ENCODE measurements at places on chromosomes 13 and 19.

DNA sequence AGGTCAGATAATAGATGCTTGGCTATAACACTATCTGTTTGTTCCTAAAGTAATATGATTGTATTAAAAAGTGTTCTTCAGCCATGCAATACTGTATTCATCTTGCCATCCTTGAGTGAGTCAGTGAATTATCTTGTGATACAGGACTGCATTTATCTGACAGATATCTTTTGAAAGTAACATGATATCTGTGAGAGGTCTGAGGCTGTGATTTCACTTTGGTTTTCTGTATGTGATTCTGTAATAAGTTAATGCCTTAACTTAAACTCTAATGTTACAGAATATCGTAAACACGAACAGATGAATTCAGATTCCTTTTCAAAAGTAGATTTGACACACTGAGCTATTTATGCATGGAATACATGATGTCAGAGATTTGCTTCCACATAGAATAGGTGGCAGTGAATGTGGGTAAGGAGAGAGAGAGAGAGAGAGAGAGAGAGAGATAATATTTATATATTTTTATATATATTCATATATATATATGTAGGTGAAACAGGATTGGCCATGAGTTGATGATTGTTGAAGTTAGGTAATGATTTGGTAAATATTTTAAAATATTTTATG lies 97.9 kb upstream of the RNF113B start:
- DNase-seq: no peak

DNA sequence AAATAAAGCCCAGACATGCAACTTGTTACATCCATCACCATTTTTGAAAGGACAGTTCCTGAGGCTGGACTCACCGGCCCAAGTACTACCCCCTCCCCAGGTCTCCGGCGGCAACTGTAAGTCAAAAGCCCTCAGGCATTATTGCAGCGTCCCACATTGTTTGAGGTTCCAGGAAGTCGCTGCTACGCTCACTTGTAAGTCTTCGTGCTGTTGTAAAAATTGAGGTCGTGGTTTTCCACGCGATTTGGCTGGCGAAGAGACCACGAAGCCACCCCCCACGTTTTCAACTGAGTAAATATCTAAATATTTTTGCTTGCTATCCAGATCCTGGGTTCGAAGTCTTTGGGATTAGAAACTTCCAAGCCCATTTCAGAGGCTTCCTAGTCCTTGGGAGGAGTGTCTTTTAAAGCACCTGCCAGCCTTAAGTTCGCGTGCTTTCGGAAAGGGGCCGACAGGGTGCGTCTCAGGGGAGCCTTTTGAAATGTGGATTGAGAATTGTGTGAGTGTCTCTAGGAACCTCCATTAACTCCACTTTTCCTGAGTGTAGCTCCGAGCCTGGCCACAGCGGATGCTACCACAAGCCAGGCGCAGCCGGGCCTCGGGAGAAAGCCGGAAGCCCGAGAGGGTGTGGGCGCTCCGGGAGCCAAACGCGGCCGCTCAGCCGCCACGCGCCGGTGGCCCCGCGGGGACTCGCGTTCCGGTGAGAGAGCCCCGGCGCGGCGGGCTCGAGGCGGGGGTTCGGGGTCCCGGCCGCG lies 434 bp upstream of the FNDC3A start:
- peak; percentile 53 for DNase-seq

GRCh38 chr19:44585371-44586133 lies 27.8 kb upstream of the IGSF23 start:
- no peak for DNase-seq

DNA sequence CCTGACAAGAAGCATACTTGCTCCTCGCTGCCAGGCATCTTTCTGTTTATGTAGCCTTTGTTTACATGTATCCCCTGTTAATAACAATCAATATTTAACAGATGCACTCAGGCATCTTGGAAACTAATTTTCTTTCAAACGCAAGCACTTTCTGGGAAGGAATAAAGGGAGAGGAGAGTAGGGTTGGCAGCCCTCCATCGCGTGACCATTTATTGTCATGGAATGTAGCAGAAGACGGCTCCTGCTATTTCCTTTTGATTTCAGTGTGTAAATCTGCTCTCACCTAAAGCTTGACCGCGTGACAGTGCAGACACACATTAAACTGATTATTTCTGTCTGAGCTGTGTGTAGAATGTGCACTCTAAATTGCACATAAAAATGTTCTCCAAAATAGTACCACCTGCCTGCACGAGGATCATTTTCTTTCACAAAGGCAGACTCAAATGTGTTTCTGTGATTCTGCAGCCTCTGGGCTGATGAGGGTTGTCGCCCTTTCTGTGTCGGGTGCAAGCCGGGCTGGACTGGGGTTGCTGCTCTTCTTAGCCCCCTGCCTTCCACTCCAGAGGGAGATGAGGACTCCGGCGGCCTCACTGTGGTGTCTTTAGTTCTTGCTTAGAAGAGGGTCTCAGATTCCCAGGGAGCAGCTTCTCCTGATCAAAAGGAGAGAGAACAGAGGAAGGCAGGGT lies 223.5 kb upstream of the MAB21L1 start:
- DNase-seq: no peak

DNA sequence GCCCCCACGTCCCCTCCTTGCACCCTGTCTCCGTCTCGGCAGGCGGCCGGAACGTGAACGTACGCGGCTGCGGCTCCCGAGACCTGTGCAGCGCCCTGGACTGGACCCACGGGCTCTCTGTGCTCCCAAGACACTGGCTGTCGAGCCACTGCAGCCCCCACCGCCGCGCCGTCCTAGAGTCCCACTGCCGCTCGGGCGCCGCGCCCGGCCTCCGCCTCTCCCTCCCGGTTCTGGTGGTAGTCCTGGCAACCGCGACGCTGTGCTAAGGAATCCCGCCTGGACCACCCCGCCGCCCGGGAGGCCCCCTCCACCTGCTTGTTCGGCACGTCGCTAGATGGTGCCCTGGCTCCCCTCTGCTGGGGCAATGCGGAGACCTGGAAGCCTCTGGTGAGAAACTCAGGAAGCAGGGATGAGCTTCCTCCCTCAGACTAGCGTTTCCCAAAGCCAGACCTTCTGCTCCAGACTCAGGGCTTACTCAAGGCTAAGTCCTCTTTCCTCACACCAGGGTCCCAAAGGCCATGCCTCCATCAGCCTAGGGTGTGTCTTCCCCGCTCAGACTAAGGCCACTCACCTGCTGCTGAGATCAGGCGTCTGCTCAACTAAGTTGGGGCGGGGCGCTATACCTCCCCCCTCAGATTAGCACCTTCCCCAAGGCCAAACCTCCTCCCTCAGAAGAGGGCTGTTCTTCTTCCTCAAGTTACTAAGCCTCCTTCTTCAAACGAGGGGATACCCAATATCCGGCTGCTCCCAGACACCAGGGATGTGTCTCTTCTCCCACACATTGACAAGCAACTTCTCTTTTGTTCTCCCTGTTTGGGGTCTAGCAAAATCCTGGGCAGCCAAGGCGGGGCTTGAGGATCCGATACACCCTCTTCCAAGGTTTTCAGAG lies 16.1 kb upstream of the IRGC start:
- no peak for DNase-seq

- DNase-seq: no peak
These were observed at the start of gene ERICH6B for GRCh38 chr13:45615501-45616101. ERICH6B (minus strand) TSS chr13:45615739; CDS start chr13:45597005, 18,734 bp downstream.

DNA sequence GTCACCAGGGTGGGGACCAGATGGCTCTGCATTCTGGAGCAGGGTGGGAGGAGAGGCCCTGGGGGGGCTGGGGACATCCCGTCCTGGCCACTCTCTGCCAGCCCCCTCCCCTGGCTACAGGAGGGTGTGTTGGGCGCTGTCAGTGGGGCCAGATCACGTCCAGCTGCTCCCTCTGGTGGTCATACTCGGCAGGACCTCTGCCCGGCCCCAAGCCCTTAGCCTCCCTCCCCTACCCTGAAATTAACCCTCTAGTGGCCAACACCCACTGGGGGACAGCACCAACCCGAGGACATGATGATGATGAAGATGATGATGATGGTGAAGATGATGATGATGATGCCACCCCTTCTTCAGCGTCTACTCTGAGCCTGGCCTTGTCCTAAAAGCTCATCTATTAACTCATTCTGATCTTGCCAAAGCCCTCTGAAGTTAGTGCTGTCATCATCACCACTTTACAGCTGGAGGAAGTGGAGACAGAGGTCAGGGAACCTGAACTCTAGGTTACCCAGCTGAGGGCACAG lies 590 bp upstream of the LGI4 start:
- DNase-seq: no peak

DNA sequence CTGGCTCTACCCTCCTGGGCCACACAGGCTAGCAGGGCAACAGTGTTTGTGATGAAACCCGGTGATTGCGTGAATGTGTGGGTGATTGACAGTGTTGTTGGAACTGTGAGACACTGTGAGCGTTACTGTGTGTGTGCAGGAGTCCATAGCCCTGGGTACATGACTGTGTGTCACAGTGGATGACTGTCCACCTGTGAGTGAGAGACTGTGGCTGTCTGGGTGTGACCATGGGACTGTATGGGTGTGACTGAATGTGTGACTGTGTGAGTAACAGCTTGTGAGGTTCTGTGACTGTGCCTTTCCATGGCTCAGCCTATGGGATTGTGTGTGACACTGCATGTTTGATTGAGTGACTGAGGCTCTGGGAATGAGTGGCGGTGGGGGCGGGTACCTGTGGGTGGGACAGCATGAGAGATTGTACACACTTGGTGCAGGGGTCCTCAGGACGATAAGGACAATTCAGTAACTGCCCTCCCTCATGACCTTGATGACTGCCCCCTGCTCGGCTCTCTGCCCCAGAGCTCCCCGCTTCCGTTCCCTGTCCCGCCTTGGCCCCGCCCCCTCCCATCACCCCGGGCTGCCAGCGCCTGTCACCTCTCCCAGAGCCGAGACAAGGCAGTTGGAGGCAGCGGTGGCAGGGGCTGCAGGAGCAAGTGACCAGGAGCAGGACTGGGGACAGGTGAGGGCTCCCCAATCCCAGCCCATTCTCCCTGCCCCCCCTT lies at the start of gene GIPR:
TSS of gene GIPR (plus strand) at position 602 of the 722 bp plus-strand sequence. CDS start 1,300 bp downstream, outside the sequence.
- no peak for DNase-seq

Data from NCI-H2107 (cell line).